ENCODE measurements at places on chromosomes 6 and 20.
A peak's percentile ranks its signal among the peaks of the same experiment; 100 is the strongest.

DNA sequence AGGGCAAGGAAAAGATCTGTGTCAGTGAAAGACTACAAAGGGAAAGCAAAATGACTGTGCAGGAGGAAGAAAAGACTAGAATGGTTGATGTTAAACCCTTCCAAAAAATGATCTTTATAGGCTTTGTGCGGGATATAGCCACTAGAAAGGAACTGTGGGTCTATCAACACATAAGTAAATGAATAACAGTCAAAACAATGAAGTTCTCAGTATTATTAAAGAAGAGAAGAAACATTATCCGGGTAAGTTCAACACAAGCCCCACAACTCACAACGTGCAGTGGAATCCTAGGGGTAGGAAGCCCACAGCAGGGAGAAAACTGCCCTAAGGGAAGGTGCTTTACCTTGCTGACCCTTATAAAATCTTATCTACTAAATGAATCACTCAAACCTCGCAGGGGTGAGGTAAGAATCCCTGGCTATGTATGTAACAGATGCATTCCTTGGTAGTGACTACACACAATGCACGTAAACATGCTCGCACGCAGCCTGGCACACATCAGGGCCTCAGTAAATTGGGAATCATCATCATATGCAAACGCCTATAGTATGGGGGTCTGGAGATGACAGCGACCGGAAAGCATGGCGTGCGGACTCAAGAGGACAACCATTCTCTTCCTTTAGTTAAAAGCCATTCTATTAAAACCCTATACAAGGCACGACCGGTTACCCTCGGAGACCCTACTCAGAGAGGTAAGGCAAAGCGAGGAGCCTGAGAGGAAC lies 11.3 kb downstream of the TFAP2A start:
- peak; percentile 64 for DNase-seq

- peak; percentile 44 for DNase-seq
These were observed 3.8 kb upstream of the E2F1 start for GRCh38 chr20:33689973-33690372.

- DNase-seq: no peak
These were observed 105.9 kb upstream of the PRSS16 start for GRCh38 chr6:27141529-27142015.

DNA sequence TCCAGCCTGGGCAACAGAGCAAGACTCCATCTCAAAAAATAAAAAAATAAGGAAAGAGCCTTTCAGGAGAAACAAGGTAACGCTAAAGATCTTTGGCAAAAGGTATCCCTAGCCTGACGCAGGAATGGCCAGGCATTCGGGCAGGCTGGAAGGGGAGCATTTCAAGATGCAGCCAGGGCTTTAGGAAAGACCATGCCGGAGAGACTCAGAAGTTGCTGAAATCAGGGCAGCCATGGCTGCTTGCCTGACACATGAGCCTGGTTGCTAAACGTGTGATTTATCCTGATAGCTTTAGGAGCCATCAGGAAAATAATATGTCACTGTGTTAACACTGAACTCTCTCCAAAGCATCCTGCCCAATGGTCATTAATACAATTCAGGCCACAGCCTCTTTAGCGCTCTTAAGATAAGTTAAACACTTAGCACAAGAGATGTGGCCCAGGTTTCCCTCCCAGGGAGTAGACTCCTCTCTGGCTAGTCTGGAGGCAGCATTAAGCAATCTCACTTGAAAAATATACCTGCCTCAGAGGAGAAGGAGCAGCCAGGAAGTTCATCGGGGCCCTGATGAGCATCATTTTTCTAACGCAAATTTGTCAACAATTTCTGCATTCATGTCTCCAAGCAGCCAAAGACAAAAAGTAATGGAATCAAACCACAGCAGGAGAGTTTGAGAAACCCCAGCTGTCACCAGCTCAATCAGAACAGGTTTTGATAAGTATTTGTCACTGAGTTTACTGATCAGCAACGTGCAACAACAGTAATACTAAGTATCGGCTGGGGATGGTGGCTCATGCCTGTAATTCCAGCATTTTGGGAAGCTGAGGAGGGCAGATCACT lies 200.0 kb downstream of the ZMYND8 start:
- no peak for DNase-seq

DNA sequence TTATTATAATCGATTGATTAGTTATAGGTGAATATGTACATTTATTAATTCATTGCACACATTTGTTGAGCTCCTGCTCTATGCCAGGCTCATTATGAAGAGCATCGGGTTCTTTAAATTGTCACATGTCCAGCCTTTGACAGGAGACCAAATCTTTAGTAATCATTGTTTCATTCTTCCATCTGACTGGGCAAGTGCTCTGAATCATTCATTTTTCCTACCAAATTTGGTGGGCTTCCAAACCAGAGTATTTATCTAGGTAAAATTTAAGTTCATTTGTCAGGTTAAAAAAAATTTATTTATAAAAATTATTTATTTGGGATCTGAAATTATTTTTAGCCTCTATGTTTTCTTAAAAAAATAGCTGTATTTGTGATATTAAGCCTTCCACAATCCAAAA lies 404.9 kb upstream of the MMS22L start:
- DNase-seq: no peak

GRCh38 chr6:16776394-16777017 lies 15.2 kb upstream of the ATXN1 start:
- DNase-seq: no peak

DNA sequence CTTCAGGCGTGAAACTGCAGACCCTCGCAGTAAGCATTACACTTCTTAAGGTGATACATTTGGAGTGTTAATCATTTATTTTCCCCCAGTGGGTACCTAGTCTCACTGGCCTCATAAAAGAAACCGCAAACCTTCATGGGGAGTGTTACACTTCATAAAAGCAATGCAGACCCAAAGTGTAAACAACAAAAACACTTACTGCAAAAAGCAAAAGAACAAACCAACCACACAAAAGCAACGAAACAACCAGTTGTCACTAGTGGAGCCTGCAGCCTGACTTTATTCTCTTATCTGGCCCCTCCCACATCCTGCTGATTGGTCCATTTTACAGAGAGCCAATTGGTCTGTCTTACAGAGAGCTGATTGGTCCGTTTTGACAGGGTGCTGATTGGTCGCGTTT lies 23.8 kb downstream of the LY86 start:
- DNase-seq: no peak

DNA sequence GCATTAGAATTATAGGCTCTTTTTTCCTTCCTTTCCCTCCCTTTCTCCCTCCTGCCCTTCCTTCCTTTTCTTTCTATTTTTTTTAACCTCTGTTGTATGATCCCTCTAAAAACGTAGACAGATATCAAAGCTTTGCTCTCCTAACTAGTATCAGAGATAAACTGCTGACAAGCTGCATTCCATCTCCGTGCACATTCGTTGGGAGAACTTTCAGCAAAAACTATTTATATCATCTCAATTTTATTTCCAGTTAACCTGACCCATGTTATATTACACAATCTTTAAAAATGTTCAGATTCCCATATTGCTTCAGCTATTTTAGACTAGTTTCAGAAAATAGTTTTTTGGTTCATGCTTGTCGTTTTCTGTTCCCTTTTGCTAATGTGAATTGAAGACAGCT lies 47.3 kb downstream of the RNF217 start:
- DNase-seq: peak; percentile 52

DNA sequence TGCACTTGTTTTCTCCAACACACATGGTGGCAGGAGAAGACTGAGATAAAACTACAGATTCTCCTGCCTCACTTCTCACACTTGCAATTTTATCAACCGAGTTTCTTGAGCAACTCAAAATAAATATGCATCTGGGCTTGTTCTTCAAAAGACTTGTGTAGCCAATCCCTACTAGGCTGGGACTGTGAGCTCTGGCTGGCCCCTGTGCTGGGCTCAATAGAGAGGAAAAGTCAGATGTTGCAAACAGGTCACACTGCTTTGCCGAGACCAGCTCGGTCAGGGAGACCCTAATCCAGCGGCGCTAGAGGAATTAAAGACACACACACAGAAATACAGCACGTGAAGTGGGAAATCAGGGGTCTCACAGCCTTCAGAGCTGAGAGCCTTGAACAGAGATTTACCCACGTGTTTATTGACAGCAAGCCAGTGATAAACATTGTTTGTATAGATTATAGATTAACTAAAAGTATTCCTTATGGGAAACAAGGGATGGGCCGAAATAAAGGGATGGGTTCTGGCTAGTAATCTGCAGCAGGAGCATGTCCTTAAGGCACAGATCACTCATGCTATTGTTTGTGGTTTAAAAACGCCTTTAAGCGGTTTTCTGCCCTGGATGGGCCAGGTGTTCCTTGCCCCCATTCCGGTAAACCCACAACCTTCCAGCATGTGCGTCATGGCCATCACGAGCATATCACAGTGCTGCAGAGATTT lies 32.7 kb downstream of the FAM50B start:
- no peak for DNase-seq

DNA sequence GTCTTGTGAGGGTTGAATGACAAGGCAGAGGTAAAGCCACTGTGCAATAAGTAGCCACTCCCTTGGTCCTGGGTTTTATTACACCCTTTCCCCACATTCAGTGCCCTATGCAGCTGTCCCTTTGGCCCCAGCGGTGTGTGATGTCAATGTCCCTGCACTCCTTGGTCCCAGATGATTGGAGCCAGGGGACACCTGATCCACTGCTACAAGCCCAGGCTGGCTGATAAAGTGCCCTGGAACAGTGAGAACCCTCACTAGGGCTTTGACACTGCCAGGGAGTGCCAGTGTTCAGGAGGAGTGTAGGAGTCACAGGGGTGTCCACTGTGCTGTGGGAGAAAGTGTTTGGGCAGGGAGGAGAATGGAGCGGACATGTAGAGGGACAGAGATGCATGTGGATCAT lies 30.4 kb downstream of the GABRR1 start:
- DNase-seq: no peak

DNA sequence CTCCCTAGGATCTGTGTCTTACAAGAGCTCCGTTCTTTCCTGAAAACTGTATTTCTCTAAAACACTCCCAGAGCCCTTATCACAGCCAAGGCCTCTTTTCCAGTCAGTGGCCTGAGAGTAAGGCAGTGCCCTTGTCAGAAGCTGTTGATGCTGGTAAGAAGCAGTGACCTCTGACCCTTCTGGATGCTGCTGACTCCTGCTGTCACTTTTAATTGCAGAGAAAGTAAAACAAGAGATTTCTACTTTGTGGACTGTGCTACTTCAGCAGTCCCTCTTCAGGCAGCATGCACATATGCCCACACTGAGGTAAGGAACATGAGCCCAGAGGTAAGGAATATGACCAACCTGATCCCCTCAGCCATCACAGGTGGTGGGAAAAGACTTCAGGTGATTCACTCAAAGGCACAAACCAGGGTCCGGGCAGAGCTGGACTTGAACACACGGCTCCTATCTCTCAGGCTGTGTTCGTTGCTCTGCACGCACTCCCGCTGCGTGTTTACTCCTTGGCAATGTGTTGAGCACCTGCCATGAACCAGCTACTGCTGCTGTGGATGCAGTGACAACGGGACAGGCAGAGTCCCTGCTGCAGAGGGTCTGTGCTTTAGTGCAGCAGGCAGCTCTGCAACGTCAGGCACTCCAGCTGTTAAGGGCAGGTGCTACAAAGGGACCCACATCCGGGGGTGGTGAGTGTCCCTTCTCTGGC lies 201.9 kb upstream of the CST7 start:
- DNase-seq: no peak

- DNase-seq: no peak
These were observed 65.9 kb downstream of the CRYBG1 start for GRCh38 chr6:106426250-106426970.

DNA sequence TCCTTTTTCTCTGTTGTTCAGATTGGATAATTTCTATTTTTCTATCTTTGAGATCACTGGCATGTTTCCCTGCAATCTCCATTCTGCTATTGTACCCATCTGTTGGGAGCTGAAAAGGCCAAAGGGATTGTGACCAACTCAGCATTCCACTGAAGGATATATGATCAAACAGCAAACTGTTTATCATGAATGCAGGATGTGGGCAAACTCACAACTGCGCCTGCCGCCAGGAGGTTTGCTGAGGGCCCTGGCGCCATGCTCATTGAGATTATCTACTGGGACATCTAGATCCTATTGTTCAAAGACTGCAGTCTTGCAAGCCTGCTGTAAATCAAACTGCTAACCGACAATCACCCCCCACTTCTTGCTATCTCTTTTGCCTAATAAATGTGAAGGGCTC lies 3.8 kb upstream of the FKBP1A start:
- DNase-seq: no peak

GRCh38 chr20:36642136-36642535 lies 3.9 kb downstream of the SLA2 start:
- DNase-seq: no peak

- DNase-seq: no peak
These were observed 166.0 kb downstream of the RALGAPA2 start for GRCh38 chr20:20546402-20546801.
